NCI-H226 (cell line): ENCODE measurements at places on chromosomes 2 and 18.
A peak's percentile ranks its signal among the peaks of the same experiment; 100 is the strongest.

- peak; percentile 13 for DNase-seq
These were observed 211.5 kb downstream of the TMEM247 start for GRCh38 chr2:46690825-46691224.

- DNase-seq = no peak
These were observed 48.5 kb downstream of the SLC5A7 start for GRCh38 chr2:108034843-108035242.

DNA sequence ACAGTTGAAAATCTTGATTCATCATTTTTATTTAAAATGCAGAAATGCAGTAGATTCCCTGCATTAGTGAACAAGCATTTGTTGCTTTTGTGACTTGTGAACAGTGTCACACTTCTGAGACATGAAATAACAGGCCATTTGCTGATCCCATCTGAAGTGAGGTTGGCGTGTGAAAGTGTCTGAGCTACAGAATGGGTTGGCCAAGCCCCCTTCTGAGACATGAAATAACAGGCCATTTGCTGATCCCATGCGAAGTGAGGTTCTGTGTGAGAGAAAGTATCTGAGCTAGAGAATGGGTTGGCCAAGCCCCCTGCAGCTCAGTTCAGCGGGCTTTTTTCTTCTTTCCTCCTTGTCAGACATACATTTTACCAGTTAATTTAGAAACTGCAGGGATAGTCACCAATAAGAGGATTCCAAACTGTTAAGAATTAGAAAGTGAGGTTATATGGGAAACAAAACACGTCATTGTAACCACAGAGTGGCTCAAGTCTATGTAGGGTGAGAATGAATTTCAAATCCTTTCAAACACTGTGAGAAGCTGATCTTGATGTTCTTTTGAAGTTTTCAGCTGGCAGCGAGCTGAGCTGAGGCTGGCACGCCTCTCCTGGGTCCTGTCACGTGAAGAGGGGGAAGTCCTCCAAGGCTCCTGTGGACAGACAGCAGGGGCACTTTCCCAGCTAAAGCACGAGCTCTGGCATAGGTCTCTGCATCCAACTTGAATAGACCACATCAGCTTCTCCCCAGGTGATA lies 339.2 kb upstream of the SALL3 start:
- no peak for DNase-seq

DNA sequence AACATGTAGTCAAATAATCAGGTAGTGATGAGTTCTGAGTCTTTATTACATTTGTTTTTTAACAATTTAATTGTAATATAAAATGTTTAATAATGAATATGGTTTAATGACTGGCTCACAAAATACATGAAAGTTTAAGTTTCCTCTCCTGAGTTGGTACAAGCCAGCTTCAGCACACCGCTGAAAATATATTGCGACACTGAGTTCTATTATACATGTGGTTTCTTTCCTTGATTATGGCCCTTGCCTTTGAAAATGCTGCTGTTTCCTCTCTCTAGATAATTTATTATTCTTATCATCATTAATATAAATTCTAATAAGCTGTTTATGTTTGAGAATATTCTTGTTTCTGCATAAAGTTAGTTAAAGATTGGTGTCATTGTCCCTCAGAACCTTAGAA lies 249.3 kb downstream of the PARD3B start:
- DNase-seq = no peak

- DNase-seq = no peak
These were observed 29.9 kb downstream of the EPB41L3 start for GRCh38 chr18:5513947-5514346.

DNA sequence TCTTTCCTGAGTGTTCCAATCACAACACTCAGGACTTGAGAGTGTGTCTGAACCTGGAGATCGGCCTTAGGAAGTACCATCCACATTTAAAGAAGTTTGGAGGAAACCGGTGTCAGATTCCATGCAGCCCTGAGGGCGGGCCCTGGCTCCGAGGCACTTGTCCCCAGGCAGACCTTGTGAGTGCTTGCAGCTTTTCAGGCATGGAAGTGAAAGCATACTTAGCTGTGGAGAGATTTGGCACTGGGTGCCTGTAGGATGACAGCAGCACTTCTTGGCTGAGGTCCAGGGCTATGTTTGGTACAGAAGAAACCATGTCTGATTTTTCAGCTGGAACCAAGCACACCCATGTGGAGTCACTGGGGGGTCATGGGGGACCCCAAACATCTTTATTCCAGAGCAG lies 230.8 kb downstream of the SEPTIN10 start:
- no peak for DNase-seq

DNA sequence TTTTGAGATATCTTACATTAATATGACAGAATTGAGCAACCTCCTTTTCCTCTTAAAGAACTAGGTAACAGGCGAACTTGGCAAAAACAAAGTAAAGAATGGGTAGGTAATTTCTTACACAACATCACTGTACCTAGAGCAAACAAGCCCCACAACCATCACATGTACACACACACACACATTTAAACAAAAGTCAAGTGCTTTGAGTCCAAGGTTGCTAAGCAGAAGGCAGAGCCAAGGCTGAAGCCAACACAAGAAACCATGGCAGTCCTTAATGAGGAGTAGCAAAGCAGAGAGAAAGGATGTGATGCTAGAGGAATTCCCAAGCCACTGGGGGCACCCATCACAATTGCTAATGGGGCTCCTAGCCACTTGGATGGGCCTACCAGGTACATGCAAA lies 164.1 kb downstream of the PAX3 start:
- DNase-seq = no peak

DNA sequence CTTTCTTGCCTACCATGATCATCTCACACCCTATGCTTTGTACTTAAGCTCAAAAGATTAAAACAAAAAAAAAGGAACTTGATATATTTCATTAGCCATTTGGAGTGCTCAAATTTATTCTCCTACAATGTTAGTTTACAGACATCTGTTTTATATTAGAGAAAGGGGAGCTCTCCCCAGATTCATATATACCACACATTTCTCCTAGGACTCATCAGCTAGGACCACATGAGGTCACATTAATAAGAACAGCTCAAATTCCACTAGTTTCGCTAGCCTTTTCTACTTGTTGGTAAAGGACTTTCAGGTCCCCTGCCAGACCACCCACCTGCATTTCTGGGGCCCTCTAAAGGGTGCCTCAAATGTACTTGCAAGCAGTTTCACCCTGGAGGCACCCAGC lies 151.2 kb upstream of the MMADHC start:
- no peak for DNase-seq

- DNase-seq = peak; percentile 47
These were observed 39.4 kb downstream of the BMP10 start for GRCh38 chr2:68831686-68832232.

- DNase-seq = no peak
These were observed 45.2 kb downstream of the PCBP1 start for GRCh38 chr2:70132244-70133126.

- DNase-seq = peak; percentile 72
These were observed 50.8 kb downstream of the RTTN start for GRCh38 chr18:70154591-70155194.

DNA sequence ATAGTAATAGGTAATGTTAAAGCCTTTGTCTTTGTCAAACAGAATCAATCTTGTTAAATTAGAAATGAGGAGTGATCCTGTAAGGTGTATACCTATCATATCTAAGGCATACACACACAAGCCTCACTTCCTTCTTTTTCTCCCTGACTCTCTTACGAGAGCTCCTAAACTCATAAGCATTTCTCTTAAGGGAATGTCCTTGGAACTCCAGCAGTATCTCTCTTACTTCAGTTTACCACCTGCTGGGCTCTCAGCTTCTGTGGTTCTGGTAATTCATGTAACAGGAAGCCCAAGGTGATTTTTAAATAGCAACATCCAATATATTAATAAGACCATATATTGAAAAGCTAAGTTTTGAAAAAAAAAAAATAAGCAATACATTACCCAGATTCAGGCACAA lies 85.9 kb downstream of the UBE2E3 start:
- no peak for DNase-seq

GRCh38 chr2:174704642-174705041 lies 59.6 kb downstream of the CHRNA1 start:
- DNase-seq = no peak

GRCh38 chr18:21739604-21740537 lies 721 bp upstream of the MIB1 start:
- no peak for DNase-seq

DNA sequence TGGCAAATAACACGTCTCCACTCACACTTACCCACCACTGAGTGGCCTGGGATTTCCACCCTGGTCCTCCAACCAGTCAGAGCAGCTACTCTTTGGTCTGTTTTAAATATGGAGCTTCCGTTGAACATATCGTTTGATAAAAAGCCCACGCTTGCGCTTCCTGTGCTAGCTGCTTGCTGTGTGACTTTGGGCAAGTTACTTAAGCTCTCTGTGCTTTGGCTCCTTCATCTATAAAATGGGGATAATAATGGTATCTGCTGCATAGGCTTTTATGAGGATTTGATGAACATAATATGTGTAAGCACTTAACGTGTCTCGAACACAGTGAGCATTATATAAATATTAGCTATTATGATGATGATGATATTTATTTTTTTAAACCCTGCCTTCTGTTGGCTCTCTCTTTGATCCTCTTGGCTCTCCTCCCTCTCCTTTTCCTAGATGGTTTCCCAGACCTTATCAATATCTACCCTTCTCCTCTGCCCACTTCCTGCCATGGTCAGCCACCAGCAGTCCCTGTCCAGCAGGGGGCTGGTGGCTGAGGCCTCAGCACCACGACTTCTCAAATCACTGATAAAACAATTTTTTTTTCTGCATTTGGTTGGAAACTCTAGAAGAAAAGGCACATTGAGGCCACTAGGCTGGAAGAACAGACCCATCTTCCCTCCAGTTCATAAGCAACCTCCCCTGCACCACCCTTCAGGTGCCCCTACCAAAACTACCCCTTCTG lies 191.9 kb downstream of the LOXHD1 start:
- DNase-seq = no peak

DNA sequence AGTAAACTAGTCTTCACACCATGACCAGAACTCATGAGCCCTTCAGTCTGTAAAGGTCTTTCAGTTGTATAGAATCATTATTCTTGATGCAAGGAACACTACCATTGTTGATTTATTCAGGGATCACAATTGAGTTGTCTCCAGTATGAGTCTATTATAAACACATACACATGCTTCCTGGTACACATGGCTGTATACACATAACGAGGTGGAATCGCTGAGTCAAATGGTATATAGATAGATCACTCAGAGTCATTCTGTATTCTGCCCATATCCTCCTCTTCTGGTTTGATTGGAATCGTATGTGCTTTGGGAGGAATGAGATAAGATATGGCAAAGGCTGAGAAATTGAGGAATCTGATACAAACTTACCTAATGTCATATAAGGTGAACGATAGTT lies 216.0 kb downstream of the UBE2E3 start:
- no peak for DNase-seq

- no peak for DNase-seq
These were observed 47.6 kb downstream of the KLHL29 start for GRCh38 chr2:23432531-23432930.

- DNase-seq = no peak
These were observed 222.6 kb downstream of the INSIG2 start for GRCh38 chr2:118310681-118311429.
